RWPE1 (cell line): ENCODE measurements at places on chromosomes 4 and X.
A peak's percentile ranks its signal among the peaks of the same experiment; 100 is the strongest.

GRCh38 chrX:16629909-16630308 lies 20.0 kb upstream of the S100G start:
- no peak for DNase-seq

DNA sequence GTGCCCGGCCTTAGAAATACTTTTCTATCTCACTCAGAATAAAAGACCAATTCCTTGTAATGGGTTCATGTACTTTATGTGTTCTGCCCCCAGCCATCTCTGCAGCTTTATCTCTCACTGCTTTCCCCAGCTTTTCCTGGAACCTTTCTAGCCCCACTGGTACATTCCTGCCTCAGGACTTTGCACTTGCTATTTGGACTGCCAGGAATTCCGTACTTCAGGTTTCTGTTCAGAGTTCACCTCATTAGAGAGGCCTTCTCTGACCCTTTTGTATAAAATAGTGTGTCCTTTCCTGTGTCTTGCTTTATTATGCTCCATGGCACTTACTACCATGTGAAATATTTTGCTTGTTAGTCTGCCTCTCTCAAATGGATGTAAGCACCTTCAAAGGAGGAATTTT lies 112.5 kb downstream of the PDLIM5 start:
- DNase-seq = no peak

DNA sequence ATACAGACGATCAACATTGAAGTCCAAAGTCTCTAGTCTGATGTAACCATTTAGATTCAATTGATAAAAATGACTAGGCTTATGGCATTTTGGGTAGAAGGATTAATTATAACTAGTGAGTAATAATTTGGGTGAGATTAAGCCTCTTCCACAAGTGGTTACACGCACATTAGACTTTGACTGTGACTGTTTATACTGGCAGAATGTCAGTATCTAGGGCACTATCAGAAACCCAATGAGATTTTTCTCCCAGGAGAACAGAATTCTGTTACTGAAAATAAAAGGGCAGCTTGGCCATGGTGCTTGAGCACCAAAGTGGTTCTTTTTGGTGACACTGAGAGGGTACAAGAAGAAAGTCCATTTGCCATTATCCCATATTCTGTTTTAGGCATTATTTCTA lies 3.3 kb downstream of the PLS3 start:
- DNase-seq = no peak

DNA sequence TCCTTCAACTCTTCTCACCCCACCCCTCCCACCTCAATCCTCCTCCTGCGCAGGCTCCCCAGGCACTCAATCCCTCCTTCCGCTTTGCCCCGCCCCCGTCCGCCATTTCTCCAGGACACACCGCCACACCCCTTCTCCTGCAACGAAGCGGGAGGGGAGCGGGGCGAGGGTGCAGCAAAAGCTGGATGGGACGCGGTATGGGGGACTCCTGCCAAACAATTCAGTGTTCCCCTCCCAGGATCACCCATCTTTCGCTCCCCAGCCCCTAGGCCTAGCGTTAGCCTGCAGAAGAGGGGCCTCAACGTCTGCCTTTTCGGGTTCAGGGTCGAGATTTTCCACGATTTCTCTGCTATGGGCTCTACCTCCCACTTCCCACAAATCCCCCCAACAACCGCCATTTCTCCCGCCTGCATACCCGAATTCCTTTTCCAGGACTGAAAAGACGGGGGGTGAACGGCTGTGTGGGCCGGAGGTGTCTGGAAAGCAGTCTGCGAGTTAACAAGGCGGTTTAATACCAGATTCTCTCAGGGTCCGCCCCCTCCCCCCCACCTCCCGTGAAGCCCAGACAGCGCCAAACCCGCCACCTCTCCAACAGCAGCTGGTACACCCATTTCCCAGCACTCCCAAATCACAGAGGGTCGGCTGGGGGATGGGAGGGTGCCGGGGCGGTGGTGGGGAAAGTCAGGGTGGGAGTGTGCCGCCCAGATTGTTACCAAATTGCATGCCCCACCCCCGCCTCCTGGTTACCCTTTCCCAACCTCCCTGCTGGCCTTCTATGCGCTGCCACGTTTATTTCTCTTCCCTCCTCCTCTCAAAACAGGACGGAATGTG lies 774 bp downstream of the ARMCX2 start:
- peak; percentile 29 for DNase-seq

GRCh38 chrX:38220024-38220414 lies 652 bp downstream of the SRPX start:
- DNase-seq = peak; percentile 30

GRCh38 chr4:98481167-98481566 lies 177.2 kb downstream of the TSPAN5 start:
- no peak for DNase-seq

DNA sequence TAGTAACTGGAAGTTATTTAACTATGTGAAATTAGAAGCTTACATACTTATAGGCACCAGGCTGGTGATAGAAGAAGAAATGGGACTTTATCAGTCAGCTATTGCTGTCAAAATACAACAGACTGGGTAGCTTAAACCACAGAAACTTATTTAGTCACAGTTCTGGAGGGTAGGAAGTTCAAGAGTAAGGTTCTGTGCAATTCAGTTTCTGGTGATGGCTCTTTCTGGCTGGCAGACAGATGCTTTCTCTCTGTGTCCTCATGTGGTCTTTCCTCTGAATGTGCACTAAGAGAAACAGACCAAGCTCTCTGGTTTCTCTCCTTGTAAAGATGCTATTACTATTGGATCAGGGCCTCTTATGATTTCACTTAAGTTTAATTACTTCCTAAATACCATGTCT lies 92.1 kb upstream of the ANKRD50 start:
- DNase-seq = no peak

DNA sequence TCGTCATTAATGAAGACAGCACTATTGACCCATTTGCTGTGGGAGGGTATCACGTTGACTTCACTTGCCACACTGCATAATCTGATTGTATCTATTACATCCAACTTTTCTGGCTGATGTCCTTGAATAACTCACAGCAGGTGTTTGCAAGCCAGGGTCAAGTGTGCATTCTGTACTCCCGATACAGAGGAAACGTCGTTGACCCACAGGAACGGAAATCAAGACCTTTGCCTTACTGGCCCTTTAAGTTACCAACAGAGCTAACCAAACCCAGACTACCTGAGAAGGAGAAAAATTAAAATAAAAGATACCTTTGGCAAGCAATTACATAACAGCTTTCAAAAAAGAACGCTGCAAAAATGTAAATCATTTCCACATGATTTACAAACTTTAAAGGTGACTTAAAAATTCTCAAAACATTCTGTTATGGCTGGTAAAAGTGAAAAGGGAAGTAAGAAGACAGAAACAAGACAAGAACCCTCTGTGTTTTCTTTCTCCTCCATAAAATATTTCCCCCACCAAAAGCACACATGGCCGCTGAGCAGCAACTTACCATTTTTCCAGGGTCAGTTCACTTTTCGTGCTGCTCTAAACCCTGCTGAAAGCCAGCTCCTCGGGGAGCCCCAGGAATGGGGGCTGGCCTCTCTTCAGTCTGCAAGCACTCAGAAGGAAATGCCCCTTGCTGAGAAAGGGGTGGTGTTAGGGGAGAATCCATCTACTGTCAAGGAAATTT lies 6.5 kb upstream of the SHISA3 start:
- no peak for DNase-seq

- DNase-seq = no peak
Measured at GRCh38 chr4:185304944-185305690, 90.6 kb downstream of the LRP2BP start.

- no peak for DNase-seq
Measured at GRCh38 chrX:105567082-105567481, 255.3 kb upstream of the NRK start.

DNA sequence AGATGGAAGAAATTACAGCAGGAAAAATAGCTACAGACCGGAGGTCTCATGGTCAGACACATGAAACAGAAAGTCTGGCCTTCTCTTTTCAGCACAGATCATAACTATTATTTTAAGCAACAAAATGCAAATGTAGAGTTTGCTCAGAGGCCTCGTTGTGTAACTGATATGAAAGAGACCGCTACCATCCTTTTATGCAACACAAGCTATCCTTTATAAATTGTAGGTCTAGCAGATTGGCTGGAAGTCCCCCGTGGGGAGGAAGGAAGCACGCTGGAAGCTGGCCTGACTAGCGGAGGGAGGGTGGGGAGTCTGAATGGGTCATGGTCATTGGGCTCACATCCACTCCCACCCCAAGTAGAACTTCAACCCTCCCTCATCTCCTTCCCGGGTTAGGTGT lies 27.7 kb downstream of the DMP1 start:
- no peak for DNase-seq

DNA sequence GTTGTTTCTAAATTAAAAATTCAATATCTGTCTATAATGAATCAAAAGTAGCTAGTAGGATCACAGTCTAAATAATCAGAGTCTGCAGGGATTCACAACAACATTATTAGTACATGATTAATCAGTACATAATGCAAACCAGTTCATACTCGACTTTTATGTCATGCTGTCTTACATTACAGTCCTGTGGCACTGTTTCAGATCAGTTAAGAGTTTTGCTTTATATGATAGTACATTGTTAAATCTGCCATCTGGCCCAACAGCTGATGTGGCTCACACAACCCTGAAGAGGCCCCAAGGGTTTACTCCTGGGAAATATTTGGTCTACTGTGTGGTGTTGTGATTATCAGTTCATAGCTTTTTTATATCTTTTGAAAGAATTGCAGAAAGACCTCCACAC lies 247.1 kb upstream of the ETNPPL start:
- DNase-seq = no peak

DNA sequence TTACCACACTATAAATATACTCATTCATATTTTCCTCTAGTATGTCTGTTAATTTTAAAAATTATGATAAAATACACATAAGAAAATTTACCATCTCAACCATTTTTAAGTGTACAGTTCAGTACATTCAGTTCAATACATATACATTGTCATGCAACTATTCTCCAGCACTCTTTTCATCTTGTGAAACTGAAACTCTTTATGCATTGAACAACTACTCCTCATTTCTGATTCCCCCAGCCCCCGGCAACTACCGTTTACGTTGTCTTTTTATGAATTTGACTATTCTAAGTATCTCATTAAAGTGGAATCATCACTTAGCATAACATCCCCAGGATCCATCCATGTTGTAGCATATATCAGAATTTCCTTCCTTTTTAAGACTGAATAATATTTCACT lies 8.7 kb downstream of the SMARCAD1 start:
- no peak for DNase-seq

GRCh38 chr4:38503689-38504395 lies 160.2 kb upstream of the KLF3 start:
- no peak for DNase-seq

- DNase-seq = no peak
Measured at GRCh38 chr4:18242919-18243693, 221.6 kb upstream of the LCORL start.

- DNase-seq = no peak
Measured at GRCh38 chr4:5477613-5478012, 230.7 kb downstream of the EVC2 start.

DNA sequence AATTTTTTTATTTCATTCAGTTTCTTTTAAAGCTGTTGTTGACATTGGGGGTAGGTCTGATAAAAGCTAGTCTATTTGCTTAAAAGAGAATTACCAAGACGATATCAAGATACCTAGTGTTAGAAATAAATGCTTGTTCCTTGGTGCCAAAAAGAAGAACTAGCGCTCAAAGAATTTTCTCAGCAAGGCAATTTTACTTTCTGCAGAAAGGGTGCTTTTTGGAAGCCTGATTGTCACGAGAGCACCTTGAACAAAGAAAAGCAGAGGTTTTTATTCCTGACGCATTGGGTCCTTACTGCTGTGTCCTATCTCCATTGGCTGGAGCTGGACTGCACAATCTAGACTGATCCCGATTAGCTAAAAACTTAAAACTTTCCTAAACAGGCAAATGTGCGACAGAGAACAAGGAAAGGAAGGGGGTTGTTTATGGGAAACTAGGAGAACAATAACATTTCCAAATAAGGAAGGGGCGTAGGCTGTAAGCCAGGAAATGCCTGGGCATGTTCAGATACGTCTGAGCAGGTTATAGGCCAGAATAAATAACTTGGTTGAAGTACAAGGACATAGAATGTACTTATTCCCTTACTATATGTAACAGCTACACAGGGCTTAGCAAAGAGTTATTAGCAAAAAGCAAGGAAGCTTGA lies 50.3 kb upstream of the STPG2 start:
- no peak for DNase-seq

DNA sequence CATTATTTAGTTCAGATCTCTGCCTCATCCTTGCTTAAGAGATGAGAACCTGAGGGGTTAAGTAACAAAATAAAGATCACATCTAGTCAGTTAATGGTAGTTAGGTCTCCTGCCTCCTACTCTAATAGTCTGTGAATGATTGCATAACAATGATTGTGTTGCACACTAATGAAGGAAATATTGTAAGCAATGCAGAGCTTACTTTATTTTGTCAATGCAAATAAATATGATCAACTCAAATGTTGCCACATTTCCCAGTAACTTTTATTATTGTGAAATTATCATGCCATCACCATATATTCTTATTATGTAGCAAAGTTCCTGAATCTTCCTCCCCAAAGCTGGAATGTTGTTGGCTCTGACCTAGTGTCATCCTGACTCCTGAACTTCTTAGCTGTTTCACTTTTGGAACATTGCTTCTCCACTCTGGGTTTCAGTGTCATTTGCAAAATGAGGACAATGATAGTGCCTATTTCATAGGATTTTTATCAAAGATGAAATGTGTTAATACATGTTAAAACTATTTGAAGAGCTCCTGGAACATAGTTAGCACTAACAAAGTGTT lies 17.0 kb upstream of the GABRA4 start:
- DNase-seq = no peak

GRCh38 chr4:155468282-155468681 lies 91.5 kb upstream of the MAP9 start:
- DNase-seq = no peak

DNA sequence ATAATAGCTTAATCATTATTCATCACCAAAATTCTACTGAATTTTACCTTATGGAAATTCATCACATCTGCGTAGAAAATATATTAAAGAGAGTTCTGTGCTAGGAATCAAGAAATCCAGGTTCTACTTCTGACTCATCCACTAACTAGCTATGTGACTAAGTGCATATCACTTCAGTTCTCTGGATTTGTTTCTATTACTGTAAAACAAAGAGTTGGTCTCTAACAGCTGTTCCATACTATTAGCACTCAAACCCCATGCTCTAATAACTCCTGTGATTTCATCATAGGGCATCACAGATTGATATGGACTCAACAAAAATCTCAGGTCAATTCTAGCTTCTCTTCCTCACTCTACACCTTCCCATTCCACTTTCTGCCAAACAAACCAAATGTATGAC lies 572.0 kb downstream of the INPP4B start:
- DNase-seq = peak; percentile 9

DNA sequence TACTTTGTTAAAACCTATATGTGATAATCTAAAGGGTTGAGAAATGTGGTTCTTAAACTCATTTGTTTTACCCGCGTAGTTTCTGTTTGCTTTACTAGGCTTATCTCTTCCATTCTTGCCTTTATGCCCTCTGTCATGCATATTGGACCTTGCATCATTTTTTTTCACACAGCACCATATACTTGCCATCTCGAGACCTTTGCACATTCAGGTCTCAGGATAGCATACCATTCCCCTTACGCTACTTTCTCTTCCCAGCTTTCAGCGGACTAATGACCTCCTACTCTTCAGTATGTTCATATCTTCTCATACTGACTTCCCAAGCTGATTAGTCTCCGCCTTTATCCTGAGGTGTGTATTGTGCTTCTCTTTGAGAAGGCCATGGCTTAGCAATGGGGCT lies 40.5 kb downstream of the USP38 start:
- no peak for DNase-seq
